ENCODE measurements at places on chromosomes 7 and 10.

- no peak for DNase-seq
Observed at GRCh38 chr10:47364366-47364765, 16.2 kb downstream of the RBP3 start.

- DNase-seq: no peak
Observed at GRCh38 chr10:73975388-73975787, 22.5 kb upstream of the VCL start.

DNA sequence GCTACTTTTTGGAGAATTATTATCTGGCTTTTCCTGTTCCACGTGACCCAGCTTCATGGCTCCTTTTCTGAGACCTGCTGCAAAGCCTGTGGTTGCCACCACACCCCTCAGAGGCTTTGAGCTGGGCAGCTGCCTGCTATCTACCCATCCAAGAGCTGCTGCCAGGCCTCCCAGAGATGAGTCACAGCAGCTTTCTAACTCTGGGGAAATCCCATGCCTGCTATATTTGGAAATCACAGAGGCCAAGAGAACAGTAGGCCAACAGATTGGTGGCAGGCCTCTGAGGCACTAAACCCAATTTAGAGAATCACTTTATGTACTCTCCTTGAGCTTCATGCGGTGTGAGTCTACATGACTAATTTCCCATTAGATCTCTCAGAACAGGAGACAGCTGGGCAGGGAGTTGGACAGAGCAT is 35.2 kb downstream of the SGCE start:
- peak; percentile 35 for DNase-seq

GRCh38 chr7:137304624-137305235 is 38.8 kb downstream of the PTN start:
- DNase-seq: no peak

DNA sequence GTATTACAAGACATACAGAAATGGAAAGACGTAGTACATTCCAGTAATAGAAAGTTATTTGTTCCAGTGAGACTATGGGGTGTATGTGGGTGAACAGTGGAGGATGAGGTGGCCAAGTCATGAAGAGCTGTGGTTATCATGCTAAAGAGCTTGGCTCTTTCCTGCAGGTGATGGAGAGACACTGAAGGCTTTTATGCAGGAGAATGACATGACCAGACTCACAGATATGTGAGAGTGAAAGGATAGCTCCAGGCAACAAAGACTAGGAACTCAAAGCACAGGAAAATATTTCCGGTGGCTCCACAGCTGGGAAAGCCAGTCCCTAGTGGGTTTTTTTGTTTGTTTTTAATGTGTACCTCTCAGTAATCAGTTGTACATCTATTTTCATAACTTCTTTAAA is 133.5 kb downstream of the TSPAN12 start:
- DNase-seq: no peak

DNA sequence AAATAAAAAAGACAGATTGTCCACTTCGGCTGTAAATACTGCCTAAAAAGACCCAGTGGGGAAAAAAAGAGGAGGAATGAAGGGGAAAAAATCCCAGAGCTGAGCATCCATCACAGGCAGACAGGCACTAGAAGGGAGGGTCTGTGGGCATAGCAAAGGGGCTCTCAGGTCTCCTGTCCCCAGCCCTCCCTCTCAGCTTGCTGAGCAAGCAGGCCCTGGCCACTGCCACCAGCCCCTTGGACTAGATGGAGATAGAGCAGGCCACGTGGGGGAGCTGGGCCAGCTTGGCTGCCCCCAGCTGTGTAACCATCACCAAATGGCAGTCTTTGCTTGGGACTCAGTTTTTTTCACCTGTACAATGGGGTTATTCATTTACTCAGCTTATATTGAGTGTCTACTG is 141.6 kb upstream of the UNC5B start:
- DNase-seq: no peak

DNA sequence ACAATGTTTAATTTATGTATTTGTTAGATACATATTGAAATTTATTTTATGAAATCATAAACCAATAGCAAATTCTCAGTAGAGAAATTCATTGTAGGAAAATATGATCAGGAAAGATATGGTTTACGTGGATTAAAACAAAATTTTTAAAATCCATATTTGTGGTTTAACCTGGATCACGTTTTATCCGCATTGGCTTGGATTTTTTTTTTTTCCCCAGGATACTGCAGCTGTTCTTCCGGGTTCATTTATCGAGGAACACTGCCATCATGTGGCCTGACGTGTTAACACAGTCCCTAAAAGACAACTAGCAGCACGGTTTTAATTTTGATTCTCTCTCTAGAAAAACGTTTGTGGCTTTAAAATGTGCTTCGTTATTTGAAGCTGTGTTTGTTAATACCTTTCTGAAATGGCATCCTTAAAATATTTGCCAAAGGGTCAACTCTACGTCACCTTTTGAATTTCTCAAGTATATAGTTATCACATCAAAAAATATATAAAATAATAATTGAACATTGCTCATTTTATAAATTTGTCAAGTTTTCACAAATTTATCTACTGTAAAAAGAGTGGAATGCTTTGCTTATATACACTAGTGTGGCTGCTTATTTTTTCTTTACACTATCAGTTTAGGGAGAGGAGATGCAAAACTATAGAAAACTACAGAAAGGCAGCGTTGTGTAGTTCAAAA is 8.7 kb upstream of the ASB4 start:
- DNase-seq: peak; percentile 30
